GM12864 (cell line): ENCODE measurements at places on chromosomes 11 and 22.
A peak's percentile ranks its signal among the peaks of the same experiment; 100 is the strongest.

GRCh38 chr22:49929211-49929979 lies 11.0 kb downstream of the CRELD2 start:
- no peak for DNase-seq

- DNase-seq, result no peak
Measured at GRCh38 chr22:20427104-20427944, 10.3 kb downstream of the SCARF2 start.

DNA sequence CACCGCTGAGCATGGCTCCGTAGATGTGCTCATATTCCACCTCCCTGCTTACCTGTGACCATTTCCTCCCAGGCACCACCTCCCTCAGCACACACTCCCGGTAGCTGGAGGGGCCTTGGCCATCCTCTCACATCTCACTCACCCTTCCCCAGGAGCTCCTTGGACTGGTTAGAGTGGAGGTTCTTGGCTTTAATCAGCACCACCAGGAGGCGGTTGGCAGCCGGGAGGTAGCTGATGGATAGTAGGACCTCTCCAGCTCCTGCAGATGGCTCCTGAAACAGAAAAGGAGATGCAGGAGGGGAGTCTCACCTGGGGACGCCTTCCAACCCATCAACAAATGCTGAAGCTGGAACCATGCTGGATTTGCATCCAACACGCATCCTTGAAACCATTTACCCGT lies 39.9 kb downstream of the SYT13 start:
- DNase-seq, result no peak

DNA sequence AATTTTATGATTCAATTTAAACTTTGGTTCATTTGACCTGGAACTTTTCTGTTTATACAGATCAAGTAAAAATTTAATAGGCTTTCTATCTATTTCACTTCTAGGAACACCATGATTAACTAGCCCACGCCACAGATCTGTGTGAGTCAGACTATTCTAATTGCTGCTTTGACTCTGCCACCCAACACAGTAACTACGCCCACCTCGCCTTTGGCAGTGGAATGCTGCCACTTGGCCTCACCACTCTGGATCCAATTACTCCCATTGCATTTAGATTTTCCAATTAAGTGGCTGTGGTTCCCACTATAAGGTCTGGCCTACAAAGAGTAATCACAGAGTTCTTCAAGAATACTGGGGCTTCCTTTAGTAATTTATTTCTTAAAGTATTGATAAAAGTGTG lies 46.6 kb upstream of the LIN7C start:
- no peak for DNase-seq

GRCh38 chr11:65773784-65774411 lies 6.9 kb downstream of the AP5B1 start:
- no peak for DNase-seq

- DNase-seq, result no peak
Measured at GRCh38 chr11:61954851-61955421, 4.8 kb downstream of the BEST1 start.

- DNase-seq, result no peak
Measured at GRCh38 chr11:118049771-118050170, 27.1 kb upstream of the TMPRSS4 start.

DNA sequence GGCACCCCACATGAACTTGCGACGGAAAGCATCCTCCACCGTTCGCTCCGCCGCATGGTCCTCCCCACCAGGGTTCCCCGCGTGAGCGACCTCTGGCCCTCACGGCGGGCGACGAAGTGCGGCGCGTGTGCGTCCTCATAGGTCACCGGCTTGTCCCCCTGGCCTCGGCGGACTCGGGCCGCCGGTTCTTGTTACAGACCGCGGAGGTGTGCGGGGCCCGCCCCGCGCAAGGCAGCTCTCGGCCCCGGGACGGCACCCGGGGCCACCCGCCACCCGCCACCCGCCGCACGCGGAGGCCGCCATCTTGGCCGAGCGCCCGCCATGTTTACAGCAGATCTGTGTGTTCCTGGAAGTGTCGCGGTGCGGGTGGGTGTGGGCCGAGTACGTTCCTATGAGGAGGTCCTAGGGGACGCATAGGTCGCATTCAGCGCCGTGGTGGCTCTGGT lies 3.5 kb upstream of the IFITM2 start:
- no peak for DNase-seq

GRCh38 chr22:39960791-39961746 lies 872 bp downstream of the TMA7B start:
- peak; percentile 93 for DNase-seq

- DNase-seq, result no peak
Measured at GRCh38 chr11:13388741-13389140, 74.3 kb downstream of the BTBD10 start.

DNA sequence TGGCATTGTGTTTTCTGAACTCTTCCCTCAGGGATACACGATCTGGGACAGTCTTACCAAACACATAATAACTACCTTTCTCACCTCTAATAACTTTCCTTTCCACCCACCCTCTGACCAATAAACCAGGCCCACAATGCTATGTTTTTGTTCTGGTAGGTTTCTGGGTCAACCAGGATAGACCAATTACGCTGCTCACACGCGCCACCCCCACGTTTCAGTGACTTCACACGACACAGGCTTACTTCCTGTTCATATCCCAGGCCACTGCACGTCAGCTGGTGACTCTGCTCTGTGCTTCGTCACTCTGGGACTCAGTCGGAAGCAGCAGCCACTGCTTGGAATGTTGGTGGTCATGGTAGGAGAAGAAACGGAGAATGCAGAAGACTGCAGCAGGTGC lies 2.5 kb downstream of the KRTAP5-4 start:
- no peak for DNase-seq

- DNase-seq, result no peak
Measured at GRCh38 chr22:31532060-31532459, 35.7 kb downstream of the SFI1 start.

- peak; percentile 41 for DNase-seq
Measured at GRCh38 chr11:35714882-35715627, 52.5 kb downstream of the TRIM44 start.

GRCh38 chr11:97751952-97752351 lies 1268.8 kb upstream of the CNTN5 start:
- DNase-seq, result no peak

- DNase-seq, result no peak
Measured at GRCh38 chr22:44214764-44215163, 34.0 kb downstream of the PARVG start.

DNA sequence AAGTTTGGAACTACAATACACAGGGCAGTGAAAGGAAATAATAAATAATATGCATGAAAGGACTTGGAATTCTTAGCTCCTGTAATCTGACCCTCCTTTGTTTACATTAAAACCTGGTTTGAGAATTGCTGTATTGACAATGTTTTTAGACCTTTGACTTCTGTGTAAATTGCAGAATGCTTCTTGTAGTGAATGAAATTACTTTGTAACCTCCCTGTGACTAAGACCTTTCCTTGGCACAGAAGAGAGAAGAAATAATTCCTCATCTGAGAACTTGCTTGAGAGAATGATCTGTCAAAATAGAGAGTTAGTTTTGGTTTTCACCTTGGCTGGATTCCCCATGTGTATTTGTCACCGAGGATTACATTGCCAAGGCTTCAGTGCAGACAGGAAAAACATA lies 640.0 kb upstream of the ANO5 start:
- DNase-seq, result no peak

GRCh38 chr11:99865951-99866350 lies 821.1 kb upstream of the ARHGAP42 start:
- no peak for DNase-seq

DNA sequence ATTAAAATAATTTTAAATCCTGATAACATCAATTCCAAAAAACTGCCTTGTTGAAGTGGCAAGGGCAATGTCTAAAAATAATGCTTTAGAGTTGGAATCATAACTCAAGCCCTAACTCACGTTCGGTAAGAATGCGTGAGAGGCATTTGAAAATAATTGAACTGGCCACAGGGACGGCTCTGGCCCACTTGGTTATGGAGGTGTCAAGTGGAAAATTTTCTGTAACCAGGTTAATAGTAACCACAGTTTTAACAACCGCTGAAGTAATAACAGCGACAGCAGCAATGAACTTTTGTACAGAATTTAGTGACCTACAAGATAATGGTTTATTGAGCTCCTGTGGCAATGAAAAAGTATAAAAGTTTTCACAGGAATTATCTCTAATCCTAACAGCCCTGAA lies 79.4 kb downstream of the ETS1 start:
- no peak for DNase-seq
